ENCODE measurements at places on chromosomes 1 and 21.
A peak's percentile ranks its signal among the peaks of the same experiment; 100 is the strongest.

DNA sequence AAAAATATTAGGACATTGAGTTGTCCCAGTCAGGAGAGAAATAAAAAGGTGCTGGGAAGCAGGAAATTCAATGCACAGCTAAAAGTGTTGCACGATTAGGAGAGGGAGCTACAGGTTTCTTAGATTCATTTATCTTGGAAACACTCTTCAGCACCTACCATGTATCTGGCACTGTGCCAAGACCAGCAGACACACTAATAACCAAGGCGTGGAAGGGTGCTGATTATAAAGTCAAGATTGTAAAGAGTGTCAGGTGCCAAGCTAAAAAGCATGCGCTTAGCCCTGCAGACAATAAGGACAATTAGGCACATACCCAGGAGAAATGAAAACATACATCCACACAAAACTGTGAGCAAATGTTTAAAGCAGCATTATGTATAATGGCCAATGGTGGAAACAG is 129.9 kb downstream of the DSCAM start:
- peak; percentile 67 for DNase-seq

GRCh38 chr1:161367684-161368400 is at the start of gene CFAP126:
Gene CFAP126 (minus strand): TSS chr1:161367876. CDS start chr1:161367868, 8 bp downstream.
- DNase-seq, result peak; percentile 65

- DNase-seq, result no peak
These were observed 183.0 kb upstream of the HOOK1 start for GRCh38 chr1:59631561-59632255.

GRCh38 chr21:36551731-36552433 is 72.0 kb upstream of the CLDN14 start:
- DNase-seq, result no peak

GRCh38 chr1:228087771-228088251 is 5.3 kb downstream of the ARF1 start:
- DNase-seq, result no peak

GRCh38 chr1:222020553-222020952 is 278.7 kb upstream of the DUSP10 start:
- DNase-seq, result no peak

DNA sequence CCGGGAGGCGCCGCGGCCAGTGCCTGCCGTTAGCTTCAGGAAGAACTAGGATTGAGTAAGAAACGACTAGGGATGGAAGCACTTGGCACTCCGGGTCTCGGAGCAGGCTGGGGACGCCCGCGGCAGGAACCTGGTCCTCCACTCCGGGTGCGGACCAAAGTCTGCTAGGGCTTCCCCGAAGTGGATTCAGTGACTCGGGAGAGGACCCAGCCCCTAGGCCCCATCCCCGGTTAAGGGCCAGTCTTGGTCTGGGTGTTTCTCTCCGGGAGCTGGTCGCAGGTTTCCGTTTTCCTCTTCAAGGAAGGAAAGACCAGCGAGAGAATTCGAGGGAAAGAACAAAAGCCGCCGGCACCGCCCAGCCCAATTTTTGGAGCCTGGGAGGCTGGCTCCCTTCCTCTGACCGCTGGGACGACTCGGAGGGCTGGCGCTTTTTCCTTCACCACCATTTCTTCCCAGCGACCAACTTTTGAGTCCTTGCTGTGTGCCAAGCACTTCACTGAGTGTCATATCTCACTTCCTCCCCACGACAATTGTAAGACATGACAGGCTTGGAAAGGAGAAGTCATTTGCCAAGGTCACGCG is 16.8 kb upstream of the STMN1 start:
- DNase-seq, result no peak

DNA sequence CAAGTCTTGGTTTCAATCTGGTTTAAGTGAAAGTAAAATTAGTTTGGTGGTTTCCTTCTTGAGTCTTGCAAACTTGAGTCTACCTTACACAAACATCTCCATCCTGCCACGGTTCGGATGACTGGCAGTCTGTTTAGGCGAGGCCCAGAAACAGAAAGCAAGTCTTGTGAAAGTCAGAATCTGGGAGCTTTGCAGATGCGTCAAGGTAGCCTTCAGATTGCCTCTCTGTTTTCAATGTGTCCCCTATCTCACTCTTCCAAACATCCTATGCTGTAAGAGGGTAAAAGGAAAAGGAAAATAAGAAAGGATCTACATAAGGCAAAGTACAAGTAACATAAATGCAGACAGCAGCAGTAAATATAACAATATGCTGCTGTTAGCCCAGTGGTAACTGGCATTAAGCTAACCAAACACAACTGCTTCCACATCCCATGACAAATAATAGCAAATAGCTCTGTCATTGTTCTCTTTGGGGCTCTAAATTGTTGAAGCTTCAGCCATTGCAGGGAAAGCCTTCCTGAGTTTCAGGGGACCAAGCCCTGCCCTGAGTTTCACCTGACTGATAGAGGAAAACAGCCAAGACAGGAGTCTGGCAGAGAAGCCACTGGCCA is 26.2 kb upstream of the C1orf105 start:
- peak; percentile 85 for DNase-seq

GRCh38 chr1:232459087-232459486 is 170.8 kb downstream of the SIPA1L2 start:
- DNase-seq, result no peak

DNA sequence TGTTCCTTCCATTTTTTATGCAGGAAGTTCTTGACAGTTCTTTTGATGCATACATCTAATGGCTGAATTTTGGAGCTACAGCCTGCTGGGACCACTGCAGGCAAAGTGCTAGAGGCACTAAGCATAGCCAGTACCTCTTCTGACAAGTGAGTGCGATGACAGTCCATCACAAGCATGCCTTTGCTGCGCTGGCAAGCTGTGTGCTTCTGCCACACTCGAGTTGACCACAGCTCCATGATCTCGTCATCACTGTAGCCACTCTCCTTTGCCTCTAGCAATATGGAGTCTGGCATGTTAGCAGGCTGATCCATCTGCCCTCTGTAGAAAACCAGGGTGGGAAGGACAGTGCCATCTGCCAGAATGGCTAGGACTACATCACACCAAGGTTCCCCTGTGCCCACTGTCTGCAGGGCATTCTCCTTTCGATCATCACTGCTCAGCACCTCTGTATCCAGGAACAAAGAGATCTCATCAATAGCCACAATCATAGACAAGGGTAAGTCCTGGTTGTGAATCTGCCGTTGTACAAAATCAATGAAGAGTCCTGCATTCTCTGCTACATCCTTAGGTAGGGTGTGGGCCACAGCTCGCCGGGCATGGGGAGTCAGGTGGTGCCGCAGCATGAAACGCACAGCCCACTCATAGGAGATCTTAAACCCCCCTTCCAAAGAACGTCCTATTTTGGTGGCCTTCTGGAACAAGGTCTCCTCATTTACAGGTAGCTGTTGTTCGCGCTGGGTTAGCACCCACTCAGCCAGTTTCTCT is 6.0 kb downstream of the PSMB4 start:
- no peak for DNase-seq

GRCh38 chr1:111476761-111477309 is 3.1 kb downstream of the C1orf162 start:
- peak; percentile 14 for DNase-seq

DNA sequence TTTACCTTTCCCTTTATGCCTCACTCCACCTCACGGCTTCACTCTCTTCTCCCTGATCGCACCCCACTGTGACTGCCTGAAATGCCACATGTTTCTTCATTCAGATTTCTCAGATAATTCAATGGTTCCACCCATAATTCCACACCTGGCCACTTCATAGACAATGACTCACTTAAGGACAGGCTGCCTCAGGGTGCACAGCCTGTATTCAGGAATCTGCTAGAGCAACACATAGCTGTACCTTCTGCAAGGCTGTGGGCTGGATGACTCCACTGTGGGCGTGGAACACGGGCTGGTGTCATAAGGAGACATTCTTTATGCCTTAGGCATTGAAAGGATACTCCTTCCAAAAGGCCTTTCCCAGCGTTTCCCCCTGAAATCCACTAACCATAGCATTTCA is 36.1 kb downstream of the L1TD1 start:
- DNase-seq, result no peak

DNA sequence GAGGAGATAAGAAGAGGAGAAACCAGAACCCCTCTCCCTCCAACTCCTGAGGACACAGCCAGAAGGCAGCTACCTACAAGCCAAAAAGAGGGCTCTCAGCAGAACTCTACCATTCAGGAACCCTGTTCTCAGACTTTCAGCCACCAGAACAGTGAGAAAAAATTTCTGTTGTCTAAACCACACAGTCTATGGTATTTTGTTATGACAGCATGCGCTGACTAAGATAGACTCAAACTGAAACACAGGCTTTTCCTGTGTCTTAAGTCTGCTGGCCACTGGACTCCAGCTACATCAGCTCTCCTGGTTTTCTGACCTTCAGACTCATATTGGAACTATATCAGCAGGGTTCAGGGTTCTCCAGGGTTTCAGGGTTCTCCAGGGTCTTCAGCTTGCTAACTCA is 126.5 kb upstream of the TNFSF4 start:
- DNase-seq, result no peak

DNA sequence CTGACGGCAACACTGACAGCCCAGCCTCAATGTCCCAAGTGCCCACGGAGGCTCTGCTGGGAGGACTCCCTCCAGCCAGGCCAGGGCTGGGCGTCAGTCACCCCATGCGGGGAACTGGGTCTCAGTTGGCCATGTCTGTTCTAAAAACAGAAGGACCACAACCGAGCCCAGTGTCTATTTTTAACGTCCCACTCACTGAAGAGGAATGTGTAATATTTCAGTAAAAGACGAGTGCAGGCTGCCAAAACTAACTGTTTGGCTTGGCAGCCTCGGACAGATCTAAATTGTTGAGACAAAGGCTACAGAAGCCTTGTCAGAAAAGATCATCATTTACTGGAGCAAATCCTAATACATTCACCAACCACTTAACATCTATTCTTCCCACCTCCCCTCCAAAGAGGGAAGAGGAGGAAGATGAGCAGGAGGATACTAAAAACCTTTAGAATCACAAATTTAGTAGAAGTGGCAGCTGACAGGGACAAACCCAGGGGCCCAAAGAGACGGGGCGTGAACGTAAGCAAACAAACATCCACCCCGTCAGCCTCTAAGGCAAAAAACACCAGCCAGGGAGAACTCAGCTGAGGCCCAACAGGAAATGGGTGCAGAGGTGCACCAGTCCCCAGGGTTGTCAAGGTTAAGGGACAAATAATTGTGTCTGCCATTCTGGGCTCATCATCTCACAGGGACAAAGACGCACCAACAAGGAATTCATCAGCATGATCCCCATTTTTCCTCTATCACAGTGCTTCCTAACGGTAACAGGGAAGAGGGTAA is 18.7 kb downstream of the C1orf198 start:
- no peak for DNase-seq

DNA sequence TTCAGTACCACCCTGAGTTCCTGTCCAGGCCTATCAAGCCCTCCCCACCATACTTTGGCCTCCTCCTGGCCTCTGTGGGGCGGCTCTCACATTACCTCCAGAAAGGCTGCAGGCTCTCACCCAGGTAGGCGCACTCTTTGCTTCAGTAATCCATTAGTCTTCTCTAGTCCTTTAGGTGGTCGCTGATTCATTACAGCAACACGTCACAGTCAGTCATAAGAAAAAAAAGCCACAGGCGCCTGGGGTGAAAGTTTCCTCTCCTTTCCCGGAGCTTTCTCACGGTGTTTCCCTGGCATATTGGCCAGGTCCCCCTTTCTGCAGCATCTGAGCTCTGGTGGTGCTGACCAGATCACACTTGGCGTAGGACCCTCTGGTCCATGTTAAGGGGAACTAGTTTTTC is 12.1 kb downstream of the SLFNL1 start:
- no peak for DNase-seq

DNA sequence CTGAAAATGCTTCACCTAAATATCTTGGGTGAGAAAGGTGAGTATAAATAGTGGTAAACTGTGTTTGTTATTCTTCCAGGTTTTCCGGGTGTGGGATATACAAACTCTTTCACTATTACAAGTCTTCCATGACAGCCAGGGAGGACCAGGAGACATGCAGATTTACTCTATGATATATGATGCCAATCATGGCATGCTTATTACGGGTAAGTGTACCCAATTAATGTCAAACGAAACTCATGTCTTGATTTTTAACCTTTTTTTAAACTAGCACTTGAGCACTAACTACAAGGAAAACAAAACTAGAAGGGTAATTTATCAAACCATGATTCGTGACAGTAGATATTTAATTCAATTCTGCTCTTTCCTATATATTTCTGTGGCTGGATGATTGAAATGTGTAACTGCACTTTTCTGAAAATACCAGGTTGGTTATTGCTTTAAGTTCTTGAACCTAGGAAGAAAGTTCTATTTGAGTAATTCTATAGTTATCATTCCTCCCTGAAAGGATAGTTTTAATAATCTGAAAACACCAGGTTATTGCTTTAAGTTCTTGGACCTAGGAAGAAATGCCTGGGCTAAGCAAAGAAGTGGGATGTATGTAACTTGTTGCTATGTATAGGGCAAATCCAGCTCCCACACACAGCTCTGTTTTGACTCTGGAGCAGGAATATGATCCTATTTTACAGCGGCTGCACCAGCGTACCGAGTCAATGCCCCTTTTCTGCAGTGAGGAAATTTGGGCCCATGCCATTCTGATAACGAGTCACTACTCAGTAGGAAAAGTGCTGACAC is 86.4 kb downstream of the WDR64 start:
- no peak for DNase-seq

- DNase-seq, result peak; percentile 61
These were observed 15.3 kb downstream of the CD55 start for GRCh38 chr1:207336559-207337467.

DNA sequence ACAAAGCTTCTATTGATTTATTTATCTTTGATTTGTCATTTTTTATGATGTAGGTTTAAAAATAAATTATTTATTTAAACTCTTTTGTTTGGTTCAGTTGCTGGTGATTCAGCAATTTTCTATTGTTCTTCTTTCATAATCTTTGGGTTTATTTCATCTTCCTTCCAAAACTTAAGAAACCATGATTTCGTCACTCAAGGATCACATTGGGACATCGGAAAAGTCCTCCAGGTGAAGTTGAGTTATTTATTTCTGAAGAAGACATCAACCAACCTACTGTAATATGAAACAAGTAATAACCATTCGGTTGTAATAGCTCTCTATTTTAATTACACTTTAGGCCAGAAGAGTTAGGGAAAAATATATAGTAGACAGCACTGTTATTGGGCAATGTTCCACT is 23.0 kb upstream of the WLS start:
- no peak for DNase-seq

DNA sequence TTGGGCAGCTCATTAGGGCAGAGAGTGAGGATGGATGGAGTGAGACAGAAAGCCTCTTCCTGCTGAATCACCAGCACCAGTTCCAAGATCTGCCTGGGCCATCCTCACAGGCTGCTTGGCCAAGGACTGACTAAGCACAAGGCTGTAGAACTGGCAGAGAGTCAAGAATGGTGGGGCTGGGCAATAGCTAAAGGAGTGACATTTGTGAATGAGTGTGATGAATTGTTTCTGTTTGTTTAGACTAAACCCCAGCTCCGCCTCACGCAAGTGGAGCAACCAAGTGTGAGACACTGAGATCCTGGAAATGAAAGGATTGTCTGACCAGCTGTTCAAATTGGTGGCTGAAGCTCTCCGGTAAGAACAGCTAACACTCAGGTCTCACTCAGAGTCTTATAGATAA is 38.6 kb downstream of the BRINP2 start:
- DNase-seq, result peak; percentile 16
